ENCODE measurements at places on chromosomes 13 and 19.

- no peak for DNase-seq
These were observed 27.4 kb upstream of the ZNF536 start for GRCh38 chr19:30344446-30345425.

GRCh38 chr13:51726446-51727193, 77.3 kb downstream of the DHRS12 start:
- DNase-seq: no peak

DNA sequence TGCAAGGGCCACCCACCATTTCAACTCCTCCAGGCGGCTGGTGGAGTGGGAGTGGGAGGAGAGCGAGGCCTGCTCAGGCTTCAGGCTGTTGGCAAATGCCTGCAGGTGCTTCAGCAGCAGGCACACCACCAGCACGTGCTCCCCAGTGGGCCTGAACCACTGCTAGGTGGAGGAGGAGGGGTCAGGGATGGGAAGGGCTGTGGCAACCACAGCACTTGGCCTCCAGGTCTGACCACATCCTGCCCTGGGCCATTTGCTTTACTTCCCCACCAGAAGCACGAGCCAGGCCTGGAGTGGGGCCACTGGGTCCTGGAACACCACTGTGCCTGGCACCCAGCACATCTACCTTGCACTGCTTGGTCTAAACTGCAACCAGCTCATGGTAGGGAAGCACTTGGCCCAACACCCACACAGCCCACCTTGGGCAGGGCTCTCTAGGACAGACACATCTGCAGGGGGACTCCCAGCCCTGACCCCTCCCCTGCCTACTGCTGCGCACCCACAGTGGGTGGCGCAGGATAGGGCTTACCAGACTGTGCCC, 26.2 kb downstream of the TUBA3C start:
- no peak for DNase-seq

DNA sequence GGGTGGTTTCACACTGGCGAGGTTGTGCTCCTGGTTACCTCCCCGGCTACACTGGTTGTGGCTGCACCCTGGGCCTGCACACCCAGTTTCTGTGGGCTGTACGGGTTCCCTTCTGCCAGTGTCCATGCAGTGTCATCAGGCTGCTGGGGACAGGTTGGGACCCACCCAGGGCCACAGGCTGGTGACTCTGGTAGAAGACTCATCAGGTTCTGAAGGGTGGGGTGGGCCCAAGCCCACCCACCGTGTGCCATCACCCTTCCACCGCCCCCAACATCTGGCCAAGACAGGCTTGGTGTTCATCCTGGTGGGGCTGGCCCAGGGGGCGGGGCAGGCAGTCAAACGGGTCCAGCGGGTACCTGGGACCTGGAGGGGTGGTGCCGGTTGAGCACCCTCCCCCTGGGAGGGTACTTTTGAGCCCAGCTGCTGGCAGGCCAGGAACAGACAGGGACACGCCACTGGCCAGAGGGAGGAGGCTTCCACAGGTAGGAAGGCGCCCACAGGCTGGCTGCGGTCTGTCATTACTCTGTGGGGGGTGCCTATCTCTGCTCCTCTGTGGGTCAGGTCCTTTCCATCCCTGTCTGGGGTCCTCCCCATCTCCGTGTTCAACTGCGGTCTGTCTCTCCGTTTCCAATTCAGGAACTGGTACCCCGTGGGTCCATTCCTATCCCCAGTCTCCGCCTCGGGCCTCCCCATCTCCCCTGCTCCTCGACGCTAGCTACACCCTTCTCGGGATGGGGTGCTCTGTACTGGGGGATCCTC, at the start of gene RNF225:
Gene RNF225 (plus strand): TSS at position 437 of the 759 bp plus-strand sequence. CDS start 434 bp downstream, outside the sequence.
- DNase-seq: peak; percentile 10

Data from Kasumi-1 (cell line).